RWPE1 (cell line): ENCODE measurements at places on chromosomes 7 and 10.
A peak's percentile ranks its signal among the peaks of the same experiment; 100 is the strongest.

DNA sequence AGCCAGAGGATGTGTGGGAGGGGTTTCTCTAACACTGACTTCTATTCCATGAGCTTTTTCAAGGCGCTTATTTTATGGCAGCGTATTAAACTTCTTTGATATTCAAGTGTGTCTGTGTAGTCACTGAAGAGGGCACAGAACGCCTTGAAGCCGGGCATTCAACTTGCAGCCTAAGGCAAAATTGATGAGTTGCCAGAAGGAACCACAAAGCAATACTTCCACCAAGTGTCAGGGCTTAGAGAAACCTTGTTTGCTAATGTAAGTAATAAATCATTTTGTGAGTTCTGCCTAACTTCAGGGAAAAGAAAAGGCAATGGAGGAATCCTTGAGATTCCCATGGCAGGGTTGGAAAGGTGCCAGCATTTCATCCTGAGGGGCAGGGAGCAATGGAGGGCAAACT, 163.8 kb downstream of the LCOR start:
- DNase-seq: no peak

- DNase-seq: no peak
Observed at GRCh38 chr7:44162785-44163395, 21.8 kb upstream of the MYL7 start.

- no peak for DNase-seq
Observed at GRCh38 chr10:5013385-5013784, 9.7 kb upstream of the AKR1C2 start.

GRCh38 chr10:86716466-86716865, 40.0 kb upstream of the BMPR1A start:
- DNase-seq: no peak

- no peak for DNase-seq
Observed at GRCh38 chr7:159127691-159128642, 16.7 kb downstream of the VIPR2 start.

- no peak for DNase-seq
Observed at GRCh38 chr7:142356166-142356565, 98.3 kb upstream of the PRSS58 start.

- no peak for DNase-seq
Observed at GRCh38 chr7:114934086-114934485, 12.2 kb downstream of the MDFIC start.

DNA sequence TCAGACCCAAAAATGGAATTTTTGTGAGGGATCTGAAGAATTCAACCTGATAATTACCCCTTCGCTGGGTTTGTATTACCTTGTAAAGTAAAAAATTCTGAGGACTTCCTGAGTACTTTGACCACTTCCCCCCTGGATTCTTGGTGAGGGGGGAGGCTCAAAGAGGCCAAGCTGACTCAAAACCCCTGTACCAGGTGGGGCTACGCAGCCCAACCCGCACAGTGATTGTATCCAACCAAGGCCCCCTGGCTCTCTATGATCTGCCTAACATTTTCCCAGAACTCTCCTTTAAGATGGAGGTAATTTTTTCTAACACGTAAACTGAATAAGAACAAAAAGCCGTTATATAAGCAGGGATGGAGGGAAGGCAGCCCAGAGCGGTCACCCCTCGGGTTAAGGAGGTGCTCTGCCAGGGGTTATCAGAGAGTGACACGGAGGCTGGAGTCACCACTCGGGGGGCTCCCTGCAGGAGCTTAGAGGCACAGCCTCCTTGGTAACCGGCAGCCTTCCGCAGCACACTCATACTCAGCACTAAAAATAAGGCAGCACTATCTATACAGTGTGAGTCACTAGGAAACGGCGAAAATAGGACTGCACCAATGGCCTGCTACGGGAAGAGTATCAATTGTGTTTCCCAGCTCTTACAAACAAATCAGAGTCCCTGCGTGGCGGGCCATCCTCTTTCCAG, 255.4 kb downstream of the ELMO1 start:
- DNase-seq: no peak

- DNase-seq: no peak
Observed at GRCh38 chr10:107450056-107450455, 285.6 kb upstream of the SORCS1 start.

DNA sequence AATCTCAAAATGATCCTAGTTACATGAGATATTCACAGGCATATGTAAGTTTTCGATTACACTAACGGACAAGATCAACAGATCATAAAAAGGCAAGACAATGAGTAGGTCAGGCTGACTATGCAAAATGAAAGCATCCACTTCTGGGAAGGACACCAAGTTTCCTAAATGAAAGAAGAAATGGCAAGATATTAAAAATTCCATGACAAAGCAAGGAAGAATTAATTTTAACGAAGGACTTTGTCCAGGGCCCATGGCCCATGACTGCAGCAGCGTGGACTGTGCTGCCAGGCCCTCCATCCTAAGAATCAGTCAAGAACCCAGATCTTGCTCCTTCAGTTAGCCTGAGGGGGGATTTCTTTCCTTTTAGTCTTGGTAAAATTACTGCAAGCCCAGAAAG, 182.4 kb upstream of the FRMD4A start:
- DNase-seq: no peak

GRCh38 chr10:48638739-48639527, 34.1 kb upstream of the ARHGAP22 start:
- no peak for DNase-seq

DNA sequence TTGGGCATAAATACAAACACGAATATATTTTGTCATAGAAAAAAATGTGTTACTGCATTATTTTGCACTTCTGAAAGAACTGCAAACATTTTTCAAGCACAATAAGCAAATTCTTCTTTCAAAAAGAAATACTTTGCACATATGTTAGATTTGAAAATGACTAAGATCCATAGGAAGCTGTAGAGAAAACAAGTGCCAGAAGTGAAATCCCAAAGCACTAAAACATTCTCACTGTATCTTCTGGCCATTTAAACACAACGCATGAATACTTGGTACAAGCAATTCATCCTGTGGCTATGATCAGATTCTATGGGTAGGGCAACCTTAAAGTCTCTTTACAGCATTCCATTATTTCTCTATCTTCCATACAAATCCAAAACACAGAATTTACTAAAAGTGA, 225.4 kb upstream of the IMMP2L start:
- no peak for DNase-seq

- DNase-seq: no peak
Observed at GRCh38 chr10:91589015-91589657, 43.7 kb downstream of the PPP1R3C start.

DNA sequence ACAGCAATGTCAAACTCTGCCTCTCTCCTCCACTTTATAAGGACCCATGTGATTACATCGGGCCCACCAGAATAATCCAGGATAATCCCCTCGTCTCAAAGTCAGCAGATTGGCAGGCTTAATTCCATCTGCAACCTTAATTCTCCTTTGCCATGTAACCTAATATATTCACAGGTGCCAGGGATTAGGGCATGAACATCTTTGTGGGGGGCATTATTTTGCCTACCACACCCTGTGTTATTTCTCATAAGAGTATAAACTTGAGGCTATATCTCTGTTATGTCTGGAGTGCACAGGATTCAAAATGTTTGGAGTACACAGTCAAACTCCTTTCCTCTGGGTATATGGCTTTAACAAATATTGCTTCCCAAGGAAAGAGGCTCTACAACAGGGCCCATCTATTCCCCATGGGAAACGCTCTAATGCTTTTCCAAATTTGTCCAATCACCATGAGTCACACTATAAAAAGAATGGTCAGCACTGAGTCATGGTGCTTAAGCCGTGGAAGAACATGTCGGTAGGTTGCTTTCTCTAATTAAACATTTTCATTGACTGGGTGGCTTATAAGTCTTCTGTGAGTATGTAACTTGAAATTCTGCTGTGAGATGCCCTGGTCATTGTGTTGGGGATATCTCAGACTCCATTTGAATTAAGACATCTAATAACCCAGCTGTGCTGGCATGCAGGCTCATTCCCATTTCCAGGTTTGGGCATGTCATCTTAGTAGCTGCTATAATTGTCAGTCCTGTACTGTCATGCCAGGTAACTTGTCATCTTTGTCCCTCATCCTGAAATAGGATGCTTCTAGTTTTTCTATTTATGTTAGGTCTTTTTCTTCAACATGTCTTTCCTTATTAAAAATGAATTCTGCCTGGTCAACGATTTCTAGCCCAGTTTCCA, 11.5 kb upstream of the AKR1B10 start:
- peak; percentile 79 for DNase-seq

DNA sequence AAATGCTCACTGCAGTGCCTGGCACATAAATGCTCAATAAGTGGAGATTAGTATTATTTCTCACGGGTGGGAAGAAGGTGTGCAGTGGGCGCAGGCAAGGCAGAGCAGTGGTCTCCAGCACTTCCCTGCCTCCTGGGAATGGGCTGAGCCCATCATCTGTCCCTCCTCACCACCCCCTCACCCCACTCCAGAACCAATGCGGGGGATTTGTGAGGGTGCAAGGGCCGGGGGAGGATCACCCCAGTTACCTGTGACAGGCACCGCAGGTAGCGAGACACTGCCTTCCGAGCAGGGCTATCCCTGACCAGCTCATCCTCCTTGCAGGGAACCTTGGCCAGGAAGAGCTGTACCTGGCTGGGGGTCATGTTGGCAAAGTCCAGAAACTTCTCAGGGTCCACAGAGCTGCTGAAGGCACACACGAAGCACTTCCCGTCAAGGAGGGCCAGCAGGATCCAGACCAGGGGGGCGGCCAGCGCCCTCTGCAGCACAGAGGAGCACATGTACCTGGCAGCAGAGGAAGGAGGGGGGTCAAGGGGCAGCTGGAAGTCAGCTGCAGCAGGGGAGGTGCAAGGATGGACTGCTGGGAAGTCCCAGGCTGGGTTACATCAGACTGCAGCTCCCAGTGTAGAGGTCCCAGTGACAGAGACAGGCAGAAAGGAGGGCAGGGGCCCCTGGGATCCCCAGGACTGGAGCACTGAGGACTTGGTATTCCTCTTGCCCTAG, 2.8 kb downstream of the CALHM3 start:
- no peak for DNase-seq

DNA sequence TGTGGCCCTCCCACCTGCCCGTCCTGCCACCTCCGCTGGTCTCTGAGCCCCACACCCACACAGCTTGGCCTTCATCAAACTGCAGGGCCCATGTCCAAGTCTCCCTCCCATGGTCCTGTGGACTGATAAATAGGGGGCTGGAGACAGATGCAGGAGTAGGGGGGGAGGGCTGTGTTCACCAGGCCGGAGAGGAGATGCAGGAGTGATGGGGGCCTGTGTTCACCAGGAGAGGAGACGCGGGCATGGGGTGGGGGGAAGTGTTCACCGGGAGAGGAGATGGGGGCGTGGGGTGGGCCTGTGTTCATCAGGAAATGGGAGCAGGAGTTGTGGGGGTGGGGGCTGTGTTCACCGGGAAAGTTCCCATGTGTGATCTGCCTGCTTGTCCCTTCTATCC, 37.0 kb downstream of the JAKMIP3 start:
- no peak for DNase-seq

GRCh38 chr10:122487174-122487765, 25.9 kb downstream of the HTRA1 start:
- no peak for DNase-seq

DNA sequence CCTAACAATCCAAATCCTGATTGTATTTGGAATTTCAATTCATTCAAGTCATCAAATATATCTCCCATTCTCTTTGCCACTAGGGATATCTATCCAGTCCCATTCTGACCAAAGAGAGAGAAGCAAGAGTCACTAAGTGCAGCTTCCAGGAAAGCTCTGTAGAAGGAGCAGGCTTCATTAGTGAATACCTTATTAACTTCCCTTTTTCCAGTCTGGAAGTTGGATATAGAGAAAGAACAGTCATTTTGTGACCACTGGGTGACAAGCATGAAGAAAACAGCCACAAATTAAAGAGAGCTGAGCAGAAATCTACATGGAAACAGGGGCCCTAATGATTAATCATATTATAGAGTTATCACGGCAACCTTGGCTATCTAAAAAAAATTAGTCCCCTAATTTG, 190.7 kb upstream of the ADO start:
- DNase-seq: no peak

DNA sequence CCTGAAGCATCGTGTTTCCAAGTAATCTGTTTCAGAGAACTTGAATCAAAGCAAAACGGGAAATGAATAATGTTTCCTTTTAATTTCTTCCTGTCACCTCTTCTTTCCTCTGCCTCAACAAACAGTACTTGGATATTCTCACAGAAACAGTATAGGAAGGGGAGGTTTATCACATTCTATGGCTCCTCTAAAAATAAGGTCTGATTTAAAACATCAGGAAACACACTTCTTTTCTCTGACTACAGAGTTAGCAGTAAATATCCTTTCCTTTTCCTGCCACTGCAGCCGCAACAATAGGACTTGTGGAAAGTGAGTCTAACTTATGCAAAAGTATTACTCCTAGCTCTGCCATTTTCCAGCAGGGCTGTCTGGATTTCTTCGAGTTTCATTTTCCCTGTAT, 62.3 kb downstream of the CH25H start:
- no peak for DNase-seq

DNA sequence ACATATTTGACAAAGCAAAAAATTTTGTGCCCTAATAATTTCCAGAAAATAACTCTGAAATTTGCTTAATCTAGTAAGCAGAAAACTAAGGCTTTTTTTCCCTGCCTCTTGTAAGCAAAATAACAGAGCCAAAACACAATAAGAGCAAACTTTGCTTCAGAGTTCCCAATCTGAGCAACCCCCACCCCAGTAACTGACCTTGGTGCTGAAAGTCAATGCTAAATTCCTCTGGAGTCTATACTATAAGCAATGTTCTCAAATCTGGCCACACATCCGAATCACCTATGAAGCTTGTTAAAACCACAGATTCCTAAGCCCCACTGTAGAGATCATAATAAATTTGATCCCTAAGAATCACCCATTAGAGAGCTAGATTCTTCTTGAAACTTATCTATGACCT, 150.5 kb downstream of the ELAPOR2 start:
- no peak for DNase-seq

- DNase-seq: peak; percentile 76
Observed at GRCh38 chr10:21355591-21356011, 169.9 kb downstream of the SKIDA1 start.

DNA sequence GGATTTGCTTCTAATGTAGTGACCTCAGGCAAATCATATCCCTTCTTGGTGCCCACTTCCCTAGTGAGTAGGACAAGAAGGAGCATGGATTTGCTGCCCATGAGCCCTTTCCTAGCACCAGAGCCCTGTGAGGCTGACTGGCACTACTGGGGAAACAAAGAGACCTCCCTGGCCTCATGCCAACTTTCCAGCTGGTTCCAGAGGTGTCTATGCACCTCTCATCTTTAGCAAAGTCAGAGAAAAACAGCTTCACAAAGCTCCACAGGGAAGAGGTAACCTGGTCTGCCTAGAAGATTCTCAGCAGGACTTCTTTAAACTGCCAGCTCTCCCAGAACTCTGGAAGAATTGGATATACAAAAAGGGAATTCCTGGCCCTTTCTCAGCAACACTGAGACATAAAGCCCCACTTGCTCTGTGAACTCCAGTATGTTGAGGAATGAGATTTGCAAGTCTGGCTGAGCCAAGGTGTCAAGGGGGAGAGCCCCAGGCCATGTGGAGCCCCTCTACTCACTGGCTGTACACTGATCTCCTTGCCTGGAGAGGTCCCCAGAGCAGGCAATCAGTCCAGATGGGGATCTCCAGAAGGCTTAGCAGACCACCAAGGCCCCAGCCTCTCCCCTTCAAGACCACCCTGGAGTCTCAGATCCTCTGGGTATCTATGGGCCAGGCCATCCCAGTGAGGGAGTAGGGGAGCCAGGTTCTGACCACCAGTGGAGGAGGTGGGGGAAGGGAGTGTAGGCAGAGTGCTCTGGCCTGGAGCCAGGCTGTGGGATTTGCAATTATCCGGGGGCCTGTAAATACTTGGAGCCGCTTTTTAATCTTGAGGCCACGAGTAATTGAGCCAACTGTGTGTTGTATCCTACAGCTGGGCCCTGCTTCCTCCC, 24.4 kb upstream of the RBM20 start:
- no peak for DNase-seq
